ENCODE measurements at places on chromosomes 5 and 9.

DNA sequence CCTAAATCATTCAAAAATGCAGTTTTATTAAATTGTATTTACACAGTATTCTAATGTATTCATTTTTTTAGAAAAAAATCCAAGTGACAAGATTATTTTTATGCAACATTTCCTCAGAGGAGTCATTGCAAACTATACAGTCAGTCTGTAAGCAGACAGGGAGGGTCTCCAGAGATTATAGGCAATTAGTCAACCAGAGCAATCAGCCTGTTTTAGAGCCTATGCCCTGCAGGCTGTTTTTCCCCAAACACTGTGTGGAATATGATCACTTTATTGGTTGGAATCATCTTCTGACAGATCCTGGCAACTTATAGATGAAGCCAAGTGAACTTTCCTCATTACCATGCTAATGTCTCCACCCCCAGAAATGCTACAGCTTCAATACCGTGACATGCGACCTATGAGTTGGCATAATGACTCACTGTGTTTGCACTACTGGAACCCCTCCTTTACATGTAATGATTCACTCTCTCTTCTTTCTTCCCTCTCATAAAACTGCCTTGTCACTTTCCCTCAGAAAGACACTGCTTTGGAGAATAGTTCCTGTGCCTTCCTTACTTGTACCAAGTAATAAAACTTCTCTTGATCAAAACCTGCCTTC lies 577.7 kb upstream of the FTMT start:
- DNase-seq: peak; percentile 25

DNA sequence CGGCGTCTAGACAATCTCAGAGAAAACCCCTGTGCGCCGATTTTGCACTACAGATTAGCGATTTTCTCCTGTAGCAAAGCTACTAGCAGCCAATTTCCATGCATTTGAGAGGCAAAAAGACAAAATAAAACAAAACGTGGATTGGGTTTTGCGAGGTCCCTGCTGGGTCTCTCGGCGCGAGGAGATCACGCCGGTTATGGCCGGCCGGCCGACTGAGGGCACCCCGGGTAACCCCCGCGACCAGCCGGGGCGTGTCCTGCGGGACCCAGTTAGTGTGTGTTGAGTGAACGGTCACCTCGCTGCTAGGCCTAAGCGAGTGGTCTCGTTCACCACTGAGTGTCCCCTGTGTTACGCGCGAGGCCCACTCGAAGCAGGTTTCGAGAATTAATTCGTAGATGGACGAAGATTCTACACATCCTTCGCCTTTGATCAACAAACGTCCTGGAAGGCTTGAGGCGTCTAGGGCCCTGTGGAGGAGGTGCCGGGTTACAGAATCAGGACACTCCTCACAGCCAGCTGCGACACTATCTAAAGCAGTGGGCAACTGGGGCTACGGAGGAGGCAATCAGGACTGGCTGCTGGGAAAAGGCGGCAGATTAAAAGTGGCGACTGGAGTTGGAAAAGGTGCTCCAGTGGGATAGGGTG lies 764 bp upstream of the VDAC1 start:
- peak; percentile 48 for DNase-seq

GRCh38 chr5:28549588-28549987 lies 1511.2 kb upstream of the CDH9 start:
- DNase-seq: no peak

GRCh38 chr9:5633243-5633642 lies 4.3 kb downstream of the RIC1 start:
- no peak for DNase-seq

- DNase-seq: peak; percentile 72
These were observed 439 bp downstream of the SSBP2 start for GRCh38 chr5:81750308-81751008.

DNA sequence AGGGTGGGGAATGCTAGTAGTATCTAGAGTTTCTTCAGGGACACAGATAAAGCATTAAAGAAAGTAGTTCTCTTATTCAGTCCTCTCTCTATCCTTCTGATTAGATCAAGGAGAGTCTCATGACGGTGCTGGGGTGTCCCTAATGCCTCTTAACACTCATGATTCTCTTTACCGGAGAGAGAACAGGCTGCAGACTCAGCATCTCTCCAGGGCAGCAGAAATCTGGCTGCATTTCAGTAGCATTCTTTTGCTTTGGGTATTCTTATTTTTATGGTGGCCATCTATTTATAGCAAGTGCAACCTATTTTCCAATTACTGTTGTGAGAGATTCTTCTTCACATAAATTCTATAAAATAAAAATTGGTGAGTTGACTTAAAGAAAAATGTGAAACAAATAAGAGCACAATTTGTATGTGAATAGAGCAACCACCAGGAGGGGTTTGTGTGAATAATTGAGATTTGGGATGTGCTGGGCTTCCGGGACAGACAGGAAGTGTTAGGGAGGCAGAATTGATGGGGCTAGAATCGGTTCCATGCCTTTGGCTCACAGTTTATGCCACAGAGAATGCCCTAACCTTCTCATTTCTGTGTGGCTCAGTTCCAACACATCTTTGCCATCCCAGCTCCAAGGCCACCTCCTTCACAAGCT lies 23.8 kb upstream of the BOD1 start:
- no peak for DNase-seq

DNA sequence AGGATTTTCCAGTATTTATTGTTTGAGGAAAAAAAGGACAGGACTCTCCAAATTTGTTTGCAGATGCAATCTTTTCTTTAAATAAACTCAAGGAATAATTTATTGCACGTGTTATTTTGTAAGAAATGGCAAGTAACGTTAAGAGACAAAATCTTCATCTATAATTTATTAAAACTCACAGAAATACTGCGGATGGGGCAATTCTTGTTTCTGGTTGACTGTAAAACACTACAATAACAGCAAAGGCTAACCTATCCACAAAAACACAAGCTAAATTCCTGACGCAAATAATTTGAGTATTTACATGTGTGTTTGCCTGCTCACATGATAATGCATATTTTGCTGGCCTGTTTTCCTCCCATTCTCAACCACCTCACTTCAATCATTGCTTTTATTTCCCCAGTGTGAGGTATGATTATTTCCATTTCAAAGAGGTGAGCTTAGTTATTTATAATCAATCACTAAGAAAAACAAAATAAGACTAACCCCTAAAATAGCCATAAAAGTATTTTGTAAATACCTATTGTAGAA lies 619.4 kb downstream of the PDE4D start:
- no peak for DNase-seq

DNA sequence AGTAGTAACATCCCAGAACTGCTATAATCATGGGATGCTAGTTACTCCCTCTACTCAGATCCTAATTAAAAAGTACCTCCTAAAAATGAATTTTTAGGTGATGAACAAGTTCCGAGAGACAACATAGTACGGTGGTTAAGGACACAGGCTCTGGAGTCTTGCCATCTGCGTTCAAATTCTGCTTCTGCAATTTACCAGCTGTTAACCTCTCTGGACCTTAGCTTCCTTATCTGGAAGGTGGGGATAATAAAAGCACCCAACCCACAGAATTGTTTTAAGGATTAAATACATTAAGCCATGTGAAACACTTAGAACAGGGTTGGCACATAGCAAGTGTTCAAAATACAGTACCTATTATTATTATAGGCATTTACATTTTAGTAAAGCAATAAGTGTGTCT lies 77.5 kb upstream of the XPA start:
- no peak for DNase-seq

- DNase-seq: no peak
These were observed 61.5 kb downstream of the TENT4A start for GRCh38 chr5:6774721-6775204.

DNA sequence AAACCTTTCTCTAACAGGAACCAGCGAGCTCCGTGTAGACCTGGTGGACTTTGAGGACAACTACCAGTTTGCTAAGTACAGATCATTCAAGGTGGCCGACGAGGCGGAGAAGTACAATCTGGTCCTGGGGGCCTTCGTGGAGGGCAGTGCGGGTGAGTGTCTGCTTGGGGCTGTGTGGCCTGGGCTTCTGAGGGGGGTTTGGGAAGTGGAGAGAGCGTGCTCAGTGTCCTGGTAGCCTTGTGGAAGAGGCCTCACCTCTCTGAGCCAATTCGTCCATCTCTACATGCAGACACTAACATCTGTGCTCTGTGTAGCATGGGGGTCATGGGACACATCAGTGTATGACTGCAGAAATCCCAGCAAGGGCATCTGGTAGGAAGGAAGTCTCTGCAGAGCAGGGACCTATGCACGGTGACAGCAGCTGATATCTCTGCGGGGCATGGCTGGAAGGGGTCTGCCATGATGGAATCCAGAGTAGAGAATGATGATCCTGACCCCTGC lies 5.9 kb downstream of the FCN2 start:
- no peak for DNase-seq

DNA sequence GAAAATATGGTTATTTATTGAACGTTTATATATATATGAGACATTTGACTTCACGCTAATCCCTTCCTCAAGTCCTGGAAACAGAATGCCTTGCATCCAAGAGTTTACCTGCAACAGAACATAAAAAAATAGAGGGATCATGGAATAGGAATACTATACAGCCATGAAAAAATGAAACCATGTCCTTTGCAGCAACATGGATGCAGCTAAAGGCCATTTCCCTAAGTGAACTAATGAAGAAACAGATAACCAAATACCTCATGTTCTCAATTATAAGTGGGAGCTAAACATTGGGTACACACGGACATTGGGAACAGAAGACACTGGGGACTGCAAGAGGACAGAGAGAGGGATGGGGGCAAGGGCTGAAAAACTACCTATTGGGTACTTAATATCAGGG lies 13.0 kb downstream of the BAAT start:
- DNase-seq: no peak

- peak; percentile 81 for DNase-seq
These were observed 192.9 kb downstream of the CRB2 start for GRCh38 chr9:123548741-123549545.

- DNase-seq: no peak
These were observed 153.9 kb downstream of the MARCHF11 start for GRCh38 chr5:16025681-16026080.

GRCh38 chr9:125694478-125694877 lies 12.5 kb downstream of the MAPKAP1 start:
- no peak for DNase-seq

DNA sequence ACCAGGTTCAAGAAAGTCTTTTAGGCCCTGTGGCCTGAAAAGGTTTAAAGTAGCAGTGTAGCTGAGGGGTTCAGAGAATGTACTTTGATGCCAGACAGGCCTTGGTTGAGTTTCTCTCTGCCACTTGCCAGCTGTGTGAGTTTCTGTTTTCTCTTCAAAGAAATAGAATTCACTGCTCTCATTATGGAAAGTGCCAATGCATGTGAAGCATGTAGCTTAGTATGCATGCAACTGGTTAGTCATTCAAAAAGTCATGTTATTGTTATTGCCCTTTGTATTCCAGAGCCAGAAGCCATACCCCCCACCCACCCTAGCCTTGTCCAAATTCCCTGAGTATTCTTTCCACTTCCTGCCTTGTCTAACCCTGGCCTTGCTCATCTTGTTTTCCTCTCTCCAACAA lies 101.7 kb downstream of the ADRB2 start:
- no peak for DNase-seq

DNA sequence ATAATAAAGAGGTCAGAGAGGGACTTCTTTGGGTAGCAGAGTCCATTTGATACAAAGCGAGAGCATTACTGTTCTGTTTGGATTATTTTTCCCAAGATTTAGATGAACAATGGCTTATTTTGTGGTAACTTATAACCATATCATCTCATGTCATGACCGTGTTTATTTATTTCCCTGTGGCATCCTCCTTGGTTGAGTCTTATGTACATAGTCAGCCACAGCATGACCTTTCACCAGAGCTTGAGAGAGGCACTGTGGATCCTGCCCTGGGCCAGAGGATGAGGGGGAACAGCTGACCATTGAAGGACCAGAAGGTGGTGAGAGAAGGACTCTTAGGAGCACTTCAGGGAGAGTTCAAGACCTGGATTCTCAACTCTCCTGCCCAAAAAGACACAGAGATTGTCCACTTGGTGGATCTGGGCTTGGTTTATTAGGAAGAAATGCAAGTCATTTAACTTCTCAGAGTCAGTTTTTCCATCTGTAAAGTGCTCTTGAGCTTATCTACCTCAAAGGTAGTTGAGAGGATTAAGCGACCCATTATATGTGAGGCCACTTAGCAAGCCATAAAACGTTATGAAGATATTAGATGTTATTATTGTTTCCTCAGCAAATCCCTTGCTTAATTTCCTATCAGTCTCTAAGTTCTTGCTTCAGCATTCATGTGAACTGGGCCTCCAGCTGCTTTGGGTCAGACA lies 51.4 kb downstream of the PPIC start:
- no peak for DNase-seq

DNA sequence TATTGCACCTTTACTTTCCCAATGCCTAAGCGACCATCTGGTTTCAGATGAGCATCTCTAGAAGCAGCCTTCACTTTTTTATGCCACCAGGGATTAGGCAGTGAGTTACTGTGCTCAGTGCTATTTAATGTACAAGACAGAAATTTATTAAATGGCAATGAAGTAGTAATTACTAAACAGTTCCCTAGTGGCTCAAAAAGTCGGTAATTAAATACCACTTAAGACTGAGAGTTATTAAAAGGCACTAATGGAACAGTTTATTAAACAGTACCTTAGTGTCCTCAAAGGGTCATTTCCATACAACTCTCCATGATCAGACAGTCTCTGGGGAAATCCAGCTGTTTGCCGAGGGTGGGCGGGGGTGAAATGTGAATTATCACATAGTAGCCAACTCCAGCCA lies 42.3 kb downstream of the LHFPL2 start:
- DNase-seq: no peak

GRCh38 chr9:135976944-135977343 lies 15.8 kb upstream of the UBAC1 start:
- no peak for DNase-seq

- DNase-seq: no peak
These were observed 1542.2 kb upstream of the CDH9 start for GRCh38 chr5:28580616-28581015.

GRCh38 chr5:16593628-16594027 lies 23.2 kb downstream of the RETREG1 start:
- peak; percentile 44 for DNase-seq

DNA sequence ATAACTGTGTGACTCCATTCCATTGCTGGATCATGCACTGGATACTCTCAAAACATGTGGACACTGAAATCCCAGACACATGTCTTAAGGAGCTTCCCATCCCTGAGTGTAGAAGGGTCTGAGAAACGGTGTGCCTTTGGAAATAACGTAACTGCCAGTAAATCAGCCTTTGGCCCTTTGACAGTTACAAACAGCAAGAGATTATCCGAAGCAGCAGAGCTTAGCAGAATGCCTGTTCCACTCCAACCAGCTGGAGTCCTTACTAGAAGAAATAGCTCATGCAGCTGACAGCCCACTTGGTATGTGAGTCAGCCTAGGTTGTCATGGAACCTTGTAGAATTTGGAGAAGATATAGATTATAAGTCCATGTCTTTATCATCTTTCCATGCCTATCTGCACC lies 7.0 kb downstream of the TMEM252 start:
- DNase-seq: no peak

All from suppressor macrophage (primary cell).